Pulmonary artery endothelial cell (primary cell): ENCODE measurements at places on chromosomes 4 and X.

DNA sequence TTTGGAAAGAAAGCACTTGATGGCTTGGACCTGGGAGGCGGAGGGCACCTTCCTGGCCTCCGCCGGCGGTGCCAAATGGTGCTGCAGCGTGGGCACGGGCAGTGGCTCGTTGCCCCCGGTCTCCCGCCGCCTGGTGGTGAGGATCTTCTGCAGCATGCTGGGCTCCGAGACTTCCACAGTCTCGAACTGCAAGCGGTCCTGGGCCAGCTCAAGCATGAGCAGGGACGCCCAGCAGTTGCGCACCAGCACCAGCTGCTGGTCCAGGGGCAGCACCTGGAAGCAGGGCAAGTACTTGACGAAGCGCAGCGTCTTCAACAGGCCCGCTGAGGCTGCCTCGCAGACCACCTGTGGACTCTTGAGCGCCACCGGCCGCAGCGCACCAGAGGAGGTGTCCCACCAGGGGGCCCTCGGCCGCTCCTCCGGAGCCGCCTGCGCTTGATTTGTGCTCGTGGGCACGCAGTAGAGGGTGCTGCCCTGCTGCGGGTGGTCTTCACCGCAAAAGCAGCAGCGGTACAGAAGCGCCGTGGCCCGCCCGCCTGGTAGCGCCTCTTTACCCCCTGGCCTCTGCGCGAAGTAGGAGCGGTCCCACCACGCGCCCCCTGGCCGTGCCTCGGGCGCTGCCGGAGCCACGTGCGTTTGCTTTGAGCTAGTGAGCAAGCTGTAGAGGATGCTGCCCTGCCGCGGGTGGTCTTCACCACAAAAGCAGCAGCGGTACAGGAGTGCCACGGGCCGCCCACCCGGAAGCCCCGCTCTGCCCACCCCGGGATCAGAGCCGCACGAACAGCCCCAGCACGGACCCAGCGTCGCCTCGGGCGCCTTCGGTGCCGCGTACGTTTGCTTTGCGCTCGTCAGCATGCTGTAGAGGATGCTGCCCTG, 689 bp downstream of the NR0B1 start:
- DNase-seq: no peak

DNA sequence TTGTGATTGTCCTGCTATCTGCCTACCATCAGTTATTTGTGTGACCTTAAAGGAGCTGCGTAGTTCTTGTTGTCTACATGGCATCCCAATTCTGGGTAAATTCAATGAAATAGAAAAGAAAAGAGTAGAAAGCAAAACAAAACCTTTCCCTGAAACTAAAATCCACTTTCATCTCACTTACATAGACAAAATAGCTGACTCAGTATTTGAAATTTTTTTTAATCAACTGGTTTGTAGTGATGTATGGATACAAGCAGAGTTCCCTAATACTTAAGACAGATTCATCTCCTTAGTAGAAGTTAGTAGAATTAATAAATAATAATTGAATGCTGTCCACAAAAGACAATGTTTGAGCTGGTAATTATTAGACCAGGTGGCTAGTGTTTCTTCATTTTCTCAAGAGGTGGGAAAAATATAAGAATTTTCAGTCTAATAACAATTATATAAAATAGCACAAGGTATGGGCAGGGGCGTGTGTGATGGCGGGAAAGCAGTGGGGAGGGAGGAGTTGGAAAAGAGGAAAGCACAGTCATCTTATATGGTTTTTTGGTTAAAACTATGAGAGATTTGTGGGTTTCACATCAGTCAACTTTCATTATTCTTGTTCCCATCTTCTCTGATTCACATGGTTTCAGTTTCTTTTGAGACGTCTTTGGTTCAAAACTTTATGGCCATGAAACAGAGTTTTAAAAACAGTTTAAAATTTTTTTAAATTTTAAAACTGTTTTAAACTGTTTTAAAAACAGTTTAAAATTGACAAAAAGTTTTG, 275.2 kb downstream of the SPRY1 start:
- no peak for DNase-seq

- no peak for DNase-seq
Observed at GRCh38 chrX:95733426-95733825, 951.2 kb upstream of the DIAPH2 start.

- no peak for DNase-seq
Observed at GRCh38 chrX:112341598-112341997, 259.0 kb upstream of the TRPC5 start.

DNA sequence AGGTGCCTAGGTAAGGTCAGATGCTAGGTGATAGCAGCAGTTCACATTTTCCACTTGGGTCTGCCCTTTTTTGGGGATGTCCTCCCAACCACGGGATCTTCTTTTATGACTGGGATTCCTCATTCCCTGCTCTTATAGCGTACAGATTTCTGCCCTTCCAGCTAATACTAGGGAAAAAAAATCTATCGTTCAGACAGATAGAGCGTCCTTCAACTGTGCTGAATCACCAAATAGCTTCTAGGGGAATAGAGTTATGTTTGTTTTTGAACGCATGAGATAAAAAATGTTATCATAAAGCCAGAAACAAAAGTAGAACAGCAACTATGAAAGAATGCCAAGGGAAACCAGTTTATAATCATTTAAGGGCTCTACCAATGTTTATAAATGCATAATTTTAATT, 13.0 kb downstream of the RAP2C start:
- DNase-seq: no peak

DNA sequence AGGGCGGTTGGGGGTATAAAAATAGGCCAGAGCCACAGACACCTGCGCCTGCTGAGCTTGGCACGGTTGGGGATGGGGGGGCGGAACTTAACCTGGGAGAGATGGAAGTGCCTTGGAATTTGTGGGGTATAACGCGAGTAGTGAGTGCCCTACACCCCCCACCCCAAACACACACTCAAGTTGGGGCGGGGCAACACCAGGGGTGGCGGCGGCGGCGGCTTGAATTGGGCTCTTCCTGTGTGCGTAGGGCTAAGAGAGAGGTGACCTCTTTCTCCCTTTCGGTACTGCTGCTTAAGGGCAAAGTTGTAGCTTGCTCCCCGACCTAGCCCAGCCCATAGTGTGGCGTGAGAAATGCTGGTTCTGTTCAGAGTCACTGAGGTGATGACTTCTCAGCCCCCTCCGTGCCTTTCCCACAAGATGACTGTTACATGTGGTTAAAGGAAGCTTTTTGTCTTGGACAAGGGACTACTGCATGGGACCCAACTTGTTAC, 839 bp downstream of the STK26 start:
- no peak for DNase-seq

- DNase-seq: no peak
Observed at GRCh38 chr4:38757945-38758600, 24.7 kb downstream of the TLR10 start.

DNA sequence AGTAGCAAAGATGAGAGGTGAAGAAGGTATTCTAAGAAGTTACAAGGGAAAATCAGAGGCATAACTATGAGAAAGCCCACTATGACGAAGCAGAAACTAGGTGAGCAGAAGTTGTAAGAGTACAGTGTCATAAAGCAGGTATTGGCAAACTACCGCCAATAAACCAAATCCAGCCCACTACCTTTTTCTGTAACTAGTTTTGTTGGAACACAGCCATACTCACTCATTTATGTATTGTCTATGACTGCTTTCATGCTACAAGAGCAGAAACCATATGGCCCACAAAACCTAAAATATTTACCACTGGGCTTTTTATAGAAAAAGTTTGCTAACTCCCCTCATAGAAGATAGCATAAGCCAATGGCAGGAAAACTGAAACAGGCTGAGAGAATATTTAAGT, 31.8 kb upstream of the ZCCHC13 start:
- DNase-seq: no peak

- no peak for DNase-seq
Observed at GRCh38 chr4:3462790-3463415, at the start of gene DOK7. Gene DOK7 (plus strand): TSS chr4:3463306. CDS start chr4:3463376, 70 bp downstream.

- no peak for DNase-seq
Observed at GRCh38 chr4:13137390-13137789, 346.8 kb downstream of the RAB28 start.

DNA sequence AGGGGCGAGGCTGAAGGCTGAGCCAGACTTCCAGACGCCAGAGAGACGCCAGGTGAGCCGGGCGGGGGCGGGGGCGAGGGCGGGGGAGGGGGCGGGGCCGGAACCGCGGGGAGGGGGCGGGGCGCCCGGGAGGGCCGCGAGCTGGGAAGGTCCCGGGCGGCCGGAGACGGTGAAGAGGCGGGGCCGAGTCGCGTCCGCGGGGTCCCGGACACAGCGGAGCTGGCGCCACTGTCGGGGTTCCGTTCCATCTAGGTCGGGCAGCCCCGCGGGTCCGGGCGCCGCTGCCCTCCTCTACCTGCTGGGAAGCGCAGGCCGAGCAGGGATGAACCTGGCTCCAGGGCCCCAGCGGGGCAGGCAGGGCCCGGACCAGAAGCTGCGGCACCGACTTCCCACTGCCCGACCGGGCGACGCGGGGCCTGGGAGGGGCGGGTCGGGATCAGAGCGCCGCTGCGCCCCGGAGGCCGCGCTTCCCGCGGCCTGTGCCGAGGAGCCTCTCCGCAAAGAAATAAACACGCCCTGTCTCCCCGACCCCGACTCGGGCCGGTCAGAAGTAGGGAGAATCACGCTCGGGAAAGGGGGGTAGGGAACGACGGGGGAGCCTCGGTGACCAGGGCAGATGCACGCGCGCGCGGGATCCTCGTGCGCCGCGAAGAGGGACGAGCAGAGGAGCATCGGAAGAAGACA, 10.6 kb downstream of the HMX1 start:
- DNase-seq: no peak

- DNase-seq: no peak
Observed at GRCh38 chrX:137215467-137215866, 181.7 kb upstream of the GPR101 start.

DNA sequence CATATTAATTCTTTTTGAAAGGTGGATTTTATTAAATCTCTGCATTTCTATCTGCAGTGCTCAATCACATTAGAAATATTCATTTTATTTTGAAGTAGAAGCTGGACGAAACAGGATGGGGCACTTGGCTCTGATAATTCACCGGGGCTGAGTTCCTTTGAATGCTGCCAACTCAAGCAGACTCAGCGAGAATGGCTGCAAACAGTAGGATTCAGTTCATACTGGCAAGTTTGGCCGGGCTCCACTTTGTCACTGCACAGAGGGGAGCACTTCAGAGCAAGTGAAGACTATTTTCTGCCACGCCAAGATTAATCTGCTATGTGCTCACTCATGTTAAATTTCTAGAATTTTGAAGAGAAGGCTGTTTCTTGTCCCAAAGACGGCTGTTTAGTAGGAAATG, 30.7 kb upstream of the KLHL8 start:
- no peak for DNase-seq

DNA sequence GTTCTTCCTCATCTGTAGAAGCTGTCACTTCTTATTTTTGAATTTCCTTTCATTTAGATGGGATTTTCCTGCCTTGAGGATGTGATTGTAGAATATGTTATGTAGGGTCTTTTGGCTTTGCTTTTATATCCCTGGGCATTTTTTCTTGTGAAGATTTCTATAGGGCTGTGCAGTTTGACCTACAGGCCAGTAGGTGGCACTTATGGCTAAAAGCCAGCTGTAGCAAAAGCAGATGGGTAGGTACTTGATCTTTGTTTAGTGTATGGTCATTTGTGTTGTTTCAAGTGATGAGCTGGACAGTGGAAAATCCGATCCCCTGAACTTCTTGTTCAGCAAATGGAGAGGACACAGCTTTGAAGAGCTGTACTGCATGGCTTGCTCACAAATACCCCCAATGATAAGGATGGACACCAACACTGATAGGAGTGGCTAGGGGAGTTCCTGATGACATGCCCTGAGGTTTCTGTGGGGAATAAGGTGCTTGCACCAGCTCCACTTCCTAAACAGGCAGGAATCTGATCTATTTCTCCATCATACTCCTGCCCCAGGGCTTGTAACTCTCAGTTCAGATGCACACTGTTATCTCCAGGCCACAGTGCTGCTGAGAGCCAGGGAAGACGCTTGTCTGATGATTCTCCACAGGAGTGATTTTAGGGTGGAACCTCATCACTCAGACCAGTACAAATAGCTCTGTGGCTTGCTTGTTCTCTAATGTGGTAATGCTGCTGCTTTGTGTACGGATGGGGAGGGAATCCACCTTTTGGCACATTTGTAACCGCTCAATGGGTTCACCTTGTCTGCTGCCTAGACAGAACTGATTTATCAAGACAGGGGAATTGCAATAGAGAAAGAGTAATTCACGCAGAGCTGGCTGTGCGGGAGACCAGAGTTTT, 417.1 kb upstream of the MAGEB16 start:
- no peak for DNase-seq

DNA sequence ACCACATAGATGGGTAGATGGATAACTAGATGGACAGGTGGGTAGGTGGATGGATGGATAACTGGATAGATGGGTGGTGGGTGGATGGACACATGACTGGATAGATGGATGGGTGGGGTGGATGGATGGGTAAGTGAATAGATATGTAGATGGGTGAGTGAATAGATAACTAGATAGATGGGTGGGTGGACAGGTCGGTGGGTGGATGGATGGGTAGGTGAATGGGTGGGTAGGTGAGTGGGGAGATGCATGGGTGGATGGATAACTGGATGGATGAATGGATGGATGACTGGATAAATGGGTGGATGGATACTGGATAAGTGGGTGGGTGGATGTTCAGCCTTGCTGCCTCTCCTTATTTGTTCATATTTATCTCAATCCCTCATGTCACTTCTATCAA, 52.1 kb upstream of the MTNR1A start:
- DNase-seq: no peak

- DNase-seq: no peak
Observed at GRCh38 chr4:8649631-8650361, 57.2 kb downstream of the CPZ start.
